ENCODE measurements at places on chromosomes 5 and 9.

DNA sequence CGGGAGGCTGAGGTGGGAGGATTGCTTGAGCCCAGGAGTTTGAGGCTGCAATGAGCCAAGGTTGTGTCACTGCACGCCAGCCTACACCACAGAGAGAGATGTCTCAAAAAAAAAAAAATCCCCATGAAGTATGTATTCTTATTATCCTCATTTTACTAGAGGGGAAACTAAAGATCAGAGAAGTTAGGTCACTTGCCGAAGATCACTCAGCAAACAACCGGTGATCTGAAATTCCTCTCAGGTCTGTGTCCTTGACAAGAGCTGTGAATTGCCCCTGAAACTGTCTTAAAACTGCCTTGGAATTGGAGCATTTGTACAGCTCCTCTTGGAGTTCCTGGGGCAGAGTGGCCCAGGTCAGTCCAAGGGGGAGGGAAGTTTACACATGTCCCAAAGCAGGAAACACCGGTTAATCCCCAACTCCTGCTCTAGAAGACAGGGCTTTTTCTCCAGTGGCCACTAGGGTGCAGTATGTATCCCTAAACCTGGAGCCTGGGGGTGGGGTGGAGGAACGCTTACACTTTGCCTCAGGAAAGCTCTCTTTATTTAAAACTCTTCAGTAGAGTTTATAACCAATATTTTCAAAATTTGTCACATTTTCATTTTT is 27.6 kb downstream of the AQP7 start:
- DNase-seq = peak; percentile 66

- no peak for DNase-seq
Observed at GRCh38 chr5:79408028-79408427, 105.9 kb downstream of the HOMER1 start.

GRCh38 chr9:107594908-107595530 is 105.5 kb upstream of the KLF4 start:
- DNase-seq = no peak

GRCh38 chr5:175696139-175696854 is 38.4 kb downstream of the HRH2 start:
- peak; percentile 81 for DNase-seq

DNA sequence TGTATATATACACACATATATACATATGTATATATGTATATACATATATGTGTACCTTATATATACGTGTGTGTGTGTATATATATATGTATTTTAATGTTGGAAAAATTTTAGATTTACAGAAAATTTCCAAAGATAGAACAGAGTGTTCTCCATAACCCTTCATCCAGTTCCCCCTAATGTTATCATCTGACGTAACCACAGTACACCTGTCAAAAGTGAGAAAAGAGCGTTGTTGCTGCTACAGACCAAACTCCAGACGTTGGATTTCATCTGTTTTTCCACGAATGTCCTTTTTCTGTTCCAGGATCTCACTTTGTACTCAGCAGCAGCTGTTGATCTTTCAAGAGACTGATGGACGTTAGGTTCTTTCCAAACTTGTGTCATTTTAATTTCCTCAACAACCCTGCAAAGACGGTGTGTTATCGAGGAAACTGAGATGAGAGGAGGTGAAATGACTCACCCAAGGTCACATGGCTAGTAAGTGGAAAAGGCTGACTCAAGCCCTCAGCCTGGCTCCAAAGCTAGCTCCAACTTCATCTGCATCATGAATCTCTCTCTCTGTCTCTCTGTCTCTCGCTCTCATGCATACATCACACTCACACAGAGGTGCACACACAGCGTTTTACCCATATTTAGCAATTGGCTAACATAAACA is 17.0 kb upstream of the NTNG2 start:
- DNase-seq = no peak

DNA sequence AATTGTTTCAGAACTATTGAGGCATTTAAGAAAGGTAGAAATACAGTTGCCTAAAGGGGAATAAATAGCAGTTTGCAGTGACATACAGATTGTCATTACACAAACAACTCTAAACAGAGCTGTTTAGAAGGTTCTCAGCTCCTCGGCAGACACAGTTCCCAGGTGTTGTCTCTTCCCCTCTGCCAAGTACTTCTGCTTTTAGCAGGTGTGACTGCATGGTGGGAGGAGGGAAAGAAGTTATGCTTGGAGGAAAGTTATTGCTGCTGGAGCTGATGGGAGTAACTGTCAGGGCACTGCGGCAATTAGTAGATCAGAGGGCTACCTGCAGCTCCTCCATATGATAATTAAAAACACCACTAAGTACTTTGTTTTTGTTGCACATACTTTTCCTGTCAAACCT is 14.5 kb downstream of the EDIL3 start:
- no peak for DNase-seq

Data from SW480 (cell line).